ENCODE measurements at places on chromosomes 1 and 21.

- DNase-seq = no peak
Measured at GRCh38 chr1:186569856-186570255, 108.9 kb upstream of the PDC start.

- no peak for DNase-seq
Measured at GRCh38 chr1:4269330-4269729, 369.3 kb upstream of the C1orf174 start.

- no peak for DNase-seq
Measured at GRCh38 chr1:222073307-222073995, 331.6 kb upstream of the DUSP10 start.

DNA sequence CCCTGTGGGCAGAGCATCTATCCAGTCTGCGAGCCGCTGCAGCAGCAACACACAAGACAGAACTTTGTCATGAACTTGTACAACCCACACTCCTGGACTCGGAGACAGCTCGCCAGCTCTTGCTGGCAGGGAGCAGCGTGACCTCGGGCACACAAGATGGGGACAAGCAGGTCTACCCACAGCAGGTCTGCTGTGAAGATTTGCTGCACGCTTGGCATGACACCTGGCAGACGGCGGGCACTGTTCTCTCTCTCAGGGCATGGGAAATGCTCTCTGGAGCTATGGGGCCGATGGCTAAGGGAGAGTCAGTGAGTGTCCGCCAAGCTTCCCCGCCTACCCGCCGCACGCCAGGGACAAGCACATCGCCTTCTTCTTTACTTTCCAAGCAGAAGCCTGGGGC, 90.0 kb downstream of the STUM start:
- DNase-seq = no peak

DNA sequence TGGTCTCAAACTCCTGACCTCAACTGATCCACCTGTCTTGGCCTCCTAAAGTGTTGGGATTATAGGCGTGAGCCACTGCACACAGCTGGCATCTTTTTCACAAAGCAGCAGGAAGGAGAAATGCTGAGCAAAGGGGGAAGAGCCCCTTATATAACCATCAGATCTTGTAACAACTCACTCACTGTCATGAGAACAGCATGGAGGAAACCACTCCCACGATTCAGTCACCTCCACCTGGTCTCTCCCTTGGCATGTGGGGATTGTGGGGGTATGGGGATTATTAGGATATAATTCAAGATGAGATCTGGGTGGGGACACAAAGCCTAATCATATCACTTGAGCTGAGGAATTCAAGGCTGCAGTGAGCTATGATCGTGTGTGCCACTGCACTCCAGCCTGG, 3.0 kb upstream of the MFSD2A start:
- DNase-seq = no peak

Measured in T-helper 9 cell (primary cell).